ENCODE measurements at places on chromosomes 2 and 18.

DNA sequence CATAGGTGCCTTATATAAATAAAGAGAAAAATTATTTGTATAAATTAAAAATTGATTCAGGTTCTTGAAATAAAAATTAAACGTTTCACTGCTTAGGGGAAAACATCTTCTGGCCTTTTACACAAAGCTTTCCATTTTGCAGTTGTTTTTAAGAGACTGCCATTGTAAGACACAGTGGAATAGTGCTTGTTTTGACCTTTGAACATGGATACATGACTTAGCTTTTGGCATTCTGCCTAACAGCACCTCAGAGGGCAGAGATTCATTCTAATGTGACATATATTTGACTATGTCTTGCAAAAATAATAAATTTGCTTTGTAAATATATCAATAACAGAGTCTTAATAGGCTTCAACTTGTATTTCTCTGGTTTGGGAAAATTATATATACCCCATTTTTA is 142.1 kb downstream of the SLC4A10 start:
- DNase-seq, result no peak

GRCh38 chr2:8094526-8094925 is 587.3 kb upstream of the ID2 start:
- DNase-seq, result no peak

GRCh38 chr2:71646028-71646427 is 192.7 kb downstream of the DYSF start:
- no peak for DNase-seq

DNA sequence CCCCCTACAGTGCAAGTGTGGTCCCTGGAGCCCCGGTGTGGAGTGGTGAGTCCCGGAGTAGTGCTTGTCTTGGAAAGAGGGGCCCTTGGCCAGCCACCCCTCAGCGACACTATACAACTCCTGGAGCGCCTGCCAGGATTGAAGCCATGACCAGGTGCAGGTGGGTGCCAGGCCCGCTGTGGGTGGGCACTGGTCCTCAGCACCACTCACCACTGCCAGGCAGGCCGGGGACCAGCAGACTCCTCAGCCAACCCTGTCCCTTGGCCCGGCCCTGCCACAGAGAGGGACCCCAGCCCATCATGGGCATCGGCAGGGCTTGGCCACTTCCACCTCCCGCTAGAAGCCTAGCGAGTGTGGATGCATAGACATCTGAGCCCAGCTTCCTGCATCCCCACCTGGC is 42.2 kb downstream of the STK25 start:
- no peak for DNase-seq

- DNase-seq, result no peak
Measured at GRCh38 chr2:82819951-82820350, 1639.1 kb downstream of the SUCLG1 start.

- no peak for DNase-seq
Measured at GRCh38 chr18:51811883-51812282, 528.1 kb upstream of the DCC start.

DNA sequence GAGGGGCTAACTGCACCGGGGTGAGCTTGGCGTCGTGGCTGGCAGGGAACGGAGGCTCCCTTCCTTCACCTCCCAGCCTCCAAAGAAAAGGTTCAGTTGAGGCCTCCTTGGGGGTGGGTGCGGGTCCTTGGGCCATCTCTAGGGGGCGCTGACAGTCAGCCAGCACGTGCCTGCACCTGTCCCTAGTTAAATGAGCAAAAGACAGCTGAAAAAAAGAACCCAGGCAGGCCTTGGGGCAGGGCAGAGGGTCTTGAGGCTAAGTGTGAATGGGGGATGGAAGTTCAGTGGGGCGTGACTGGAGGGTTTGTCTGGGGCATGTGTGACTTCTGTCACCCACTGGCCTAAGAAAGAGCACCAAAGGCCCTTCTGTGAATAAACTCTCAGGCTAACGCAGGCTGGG is 56.4 kb downstream of the ZFP36L2 start:
- peak; percentile 80 for DNase-seq

- DNase-seq, result no peak
Measured at GRCh38 chr18:8375249-8375648, 234.0 kb upstream of the RAB12 start.

DNA sequence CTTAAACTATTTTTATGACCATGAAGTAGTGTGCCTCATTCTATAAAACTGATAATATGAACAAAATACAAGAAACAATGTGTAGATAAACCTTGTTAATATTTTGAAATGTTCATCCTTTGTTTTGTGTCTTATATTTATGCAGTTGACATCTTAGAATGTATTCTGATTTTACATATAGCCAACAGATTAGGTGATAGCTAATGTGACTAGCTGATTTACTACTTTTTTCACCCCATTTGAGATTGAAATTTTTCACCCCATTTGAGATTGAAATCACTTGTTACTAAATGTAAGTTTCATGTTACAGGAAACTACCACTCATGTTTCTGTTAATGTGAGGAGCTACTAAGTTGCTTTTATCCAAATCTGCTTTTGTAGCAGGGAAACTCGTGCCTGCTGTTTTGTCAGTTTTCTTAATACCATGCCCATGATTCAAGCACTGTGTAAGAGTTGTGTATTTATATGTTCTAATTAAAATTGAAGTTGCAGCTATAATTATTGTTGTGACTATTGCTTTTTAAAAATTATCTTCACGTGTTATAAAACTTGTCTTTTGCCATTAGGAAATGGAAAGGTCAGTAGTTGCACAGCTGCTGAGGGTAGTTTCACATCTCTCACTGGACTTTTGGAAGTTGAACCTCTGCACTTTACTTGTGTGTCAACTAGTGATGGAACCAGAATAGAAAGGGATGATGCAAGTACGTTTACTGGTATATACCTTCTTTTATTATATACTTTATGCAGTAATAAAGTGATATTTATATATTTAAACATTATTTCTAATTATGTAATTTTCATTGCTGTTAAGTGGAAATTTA is 96.6 kb downstream of the BIRC6 start:
- DNase-seq, result no peak

- peak; percentile 69 for DNase-seq
Measured at GRCh38 chr2:46984642-46985476, 69.3 kb upstream of the MCFD2 start.
